Transverse colon (tissue), 4 donors: ENCODE measurements at places on chromosomes 6 and 20. TPM values are rescaled to one million over a fixed set of nuclear protein-coding genes. Genes with fewer than 3 reads are reported as not detected.

The GGTLC1 gene
- not detected for total RNA-seq

- DNase-seq: no peak
Measured at GRCh38 chr20:13183005-13183404, 38.1 kb upstream of the ISM1 start.

DNA sequence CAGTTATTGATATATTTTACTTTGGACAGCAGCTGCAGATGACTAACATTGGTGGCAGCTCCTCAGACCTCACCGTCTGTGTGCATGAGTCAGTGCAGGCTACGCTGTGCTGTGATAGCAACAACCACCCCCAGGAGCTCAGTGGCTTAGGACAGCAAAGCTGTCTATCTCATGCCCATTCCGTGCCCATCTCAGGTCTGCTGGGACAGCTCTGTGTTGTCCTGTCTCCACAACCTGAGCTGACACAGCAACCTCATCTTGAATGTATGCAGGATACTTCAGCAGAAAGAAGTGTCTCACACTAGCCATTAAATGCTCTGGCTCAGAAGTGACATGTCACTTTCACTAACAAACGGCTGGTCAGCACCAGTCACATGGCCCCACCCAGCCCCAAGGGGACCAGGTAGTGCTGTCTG lies 47.7 kb downstream of the BANF2 start:
- no peak for DNase-seq

DNA sequence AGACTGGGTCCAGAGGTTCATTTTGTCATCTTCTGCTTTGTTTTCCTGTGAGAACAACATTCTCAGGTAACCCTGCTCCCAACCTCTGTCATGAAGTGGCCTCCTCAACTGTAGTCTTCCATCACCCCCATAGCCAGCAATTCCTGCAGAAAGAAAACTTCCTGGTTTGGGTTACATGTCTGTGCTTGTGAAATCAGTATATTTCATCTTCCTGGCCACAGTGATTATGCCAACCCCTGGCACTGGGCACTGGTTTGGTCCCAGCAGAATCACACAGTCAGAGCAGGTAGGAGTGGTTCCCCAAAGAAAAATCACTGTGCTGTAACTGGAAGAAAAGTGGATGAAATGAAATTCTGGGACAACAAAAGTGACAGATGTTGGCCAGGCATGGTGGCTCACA lies 52.5 kb downstream of the CRYBG1 start:
- DNase-seq: no peak

DNA sequence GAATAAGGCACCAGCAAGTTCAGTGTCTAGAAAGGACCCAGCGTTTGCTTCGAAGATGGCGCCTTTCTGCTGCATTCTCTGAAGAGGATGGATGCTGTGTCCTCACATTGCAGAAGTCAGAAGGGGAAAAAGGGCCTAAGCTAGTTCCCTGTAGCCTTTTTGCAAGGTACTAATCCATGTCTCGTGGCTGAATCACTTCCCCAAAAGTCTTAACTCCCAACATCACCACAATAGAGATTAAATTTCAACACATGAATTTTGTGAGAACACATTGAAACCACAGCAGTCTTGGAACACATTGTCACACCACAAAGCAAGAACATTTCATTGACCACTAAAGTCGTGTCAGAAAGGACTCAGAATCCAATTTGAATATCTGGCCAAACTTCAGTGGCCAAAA lies 42.1 kb downstream of the KLHL31 start:
- DNase-seq: no peak

GRCh38 chr20:19961293-19961692 lies 55.9 kb upstream of the NAA20 start:
- DNase-seq: no peak
